ENCODE measurements at places on chromosomes 6 and 20.

DNA sequence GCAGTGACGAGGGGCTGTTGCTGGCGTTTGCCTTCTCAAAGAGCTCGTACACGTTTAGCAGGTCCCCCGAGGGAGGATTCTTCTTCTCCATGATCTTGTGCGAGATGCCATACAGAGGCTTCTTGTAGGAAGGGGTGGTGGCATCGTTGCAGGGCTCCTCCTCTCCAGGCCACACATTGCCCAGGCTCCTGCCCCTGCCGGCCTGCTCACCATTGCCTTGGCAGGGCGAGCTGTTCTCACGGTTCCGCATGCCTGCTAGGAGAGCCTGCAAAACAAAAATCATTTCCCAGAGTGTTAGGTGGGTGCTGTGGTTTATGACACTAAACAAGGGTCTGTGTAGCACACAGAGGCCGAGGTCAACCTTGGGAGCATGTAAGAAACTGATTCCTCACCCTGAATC, 42.7 kb downstream of the MTRES1 start:
- no peak for DNase-seq

DNA sequence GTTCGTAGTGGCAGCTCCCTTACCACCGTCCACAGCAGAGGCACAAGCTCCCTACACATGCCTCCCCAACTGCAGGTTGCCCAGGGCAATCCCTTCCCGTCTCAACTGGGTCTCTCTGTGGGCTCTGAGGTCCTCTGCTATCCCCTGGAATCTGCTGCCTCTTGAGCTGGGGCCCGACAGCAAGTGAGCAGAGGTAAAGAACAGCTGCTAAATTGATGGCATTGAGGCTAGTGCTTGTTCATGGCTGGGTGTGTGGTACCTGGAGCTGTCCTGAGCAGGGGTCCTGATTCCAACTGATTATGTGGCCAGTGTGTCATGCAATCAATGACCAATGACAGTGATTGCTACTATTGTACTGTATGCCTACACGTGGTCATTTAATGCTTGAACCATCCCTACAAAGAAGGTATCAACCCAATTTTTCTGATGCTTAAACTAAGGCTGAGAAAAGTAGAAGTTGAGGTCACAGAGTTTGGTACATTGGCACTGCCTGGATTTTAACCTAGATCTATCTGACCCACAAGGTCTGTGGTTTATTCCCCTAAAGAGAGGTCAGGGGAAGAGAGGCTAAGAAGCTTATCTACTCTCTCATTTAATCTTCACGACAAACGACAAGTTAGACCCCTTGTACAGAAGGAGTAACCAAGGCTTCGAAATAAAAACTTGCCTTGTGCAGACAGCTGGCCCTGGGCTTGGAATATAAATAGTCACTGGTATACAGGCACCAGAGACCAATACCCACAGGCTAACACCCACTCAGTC, 41.1 kb downstream of the HNF4A start:
- no peak for DNase-seq

DNA sequence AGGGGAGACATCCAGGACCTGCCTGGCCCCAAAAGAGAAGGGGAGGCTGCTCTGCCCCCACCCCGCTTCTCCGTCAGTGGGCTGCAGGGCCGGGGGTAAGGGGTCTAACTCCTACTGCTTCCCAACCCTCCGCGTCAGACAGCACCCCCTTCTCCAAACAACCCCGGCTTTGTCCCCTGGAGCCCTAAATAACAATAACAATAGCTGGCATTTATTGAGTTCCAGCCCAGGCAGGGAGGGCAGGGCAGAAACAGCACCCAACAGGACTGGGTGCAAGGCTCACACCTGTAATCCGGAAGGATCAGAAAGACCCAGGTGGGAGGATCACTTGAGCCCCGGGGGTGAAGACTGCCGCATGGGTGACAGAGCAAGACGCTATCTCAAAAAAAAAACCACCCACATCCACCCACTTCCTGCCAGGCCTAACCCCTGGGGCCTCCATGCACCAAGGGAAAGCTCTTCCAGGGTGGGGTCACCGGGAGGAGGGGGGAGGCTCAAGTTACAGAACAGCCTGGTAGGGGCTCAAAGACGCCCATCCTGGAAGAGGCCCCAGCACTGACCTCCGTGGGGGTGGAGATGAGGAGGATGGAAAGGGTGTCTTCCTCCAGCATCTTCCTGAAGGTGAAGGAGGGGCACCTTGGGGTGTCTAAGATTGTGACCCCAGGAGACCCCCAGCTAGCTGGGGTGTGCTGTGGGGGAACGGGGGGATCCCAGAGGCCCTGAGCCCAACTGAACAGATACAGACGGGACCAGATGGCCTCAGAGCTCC, 1.3 kb upstream of the FNDC11 start:
- DNase-seq = no peak

DNA sequence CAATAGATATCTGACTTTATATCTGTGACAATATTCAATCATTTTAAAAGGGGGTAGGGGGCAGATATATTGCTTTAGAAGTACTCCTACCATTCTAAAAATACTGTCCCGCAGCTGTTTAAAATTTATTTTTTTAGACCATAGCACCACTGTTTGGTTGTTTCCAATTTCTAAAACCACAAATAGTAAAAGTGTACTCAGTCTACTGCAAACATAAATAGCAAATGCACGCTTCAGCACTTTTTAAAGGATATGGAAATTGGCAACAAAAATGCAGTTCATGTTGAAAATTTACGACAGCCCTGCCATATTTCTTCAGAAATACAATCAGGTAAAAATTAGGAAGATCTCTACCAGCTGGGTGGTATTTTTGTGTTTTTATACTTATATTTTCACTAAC, 132.0 kb upstream of the RUNX2 start:
- DNase-seq = no peak

- DNase-seq = no peak
These were observed 378.8 kb downstream of the QKI start for GRCh38 chr6:163793011-163793983.

DNA sequence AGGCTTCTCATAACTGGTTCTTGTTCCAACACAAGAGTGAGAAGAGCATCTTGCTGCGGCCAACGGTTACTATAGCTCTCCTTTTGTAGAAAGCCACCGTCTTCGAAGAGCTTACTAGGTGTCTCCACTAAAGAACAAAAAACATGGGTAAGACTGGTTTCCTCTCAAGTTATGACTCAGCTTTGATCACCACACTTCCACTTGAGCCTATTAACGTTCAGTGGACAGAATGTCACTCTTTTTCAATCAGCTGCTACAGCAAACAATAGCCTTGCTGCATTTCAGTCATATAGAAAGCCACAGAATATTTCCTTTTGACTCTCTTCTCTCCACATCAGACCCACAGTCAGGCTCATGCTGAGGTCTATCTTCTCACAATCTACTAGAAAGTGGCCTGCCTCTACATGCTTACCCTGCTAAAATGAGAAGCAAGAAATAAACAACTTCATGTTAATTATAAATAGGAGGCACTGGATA, 243.5 kb upstream of the PREP start:
- no peak for DNase-seq

- DNase-seq = no peak
These were observed 85.7 kb upstream of the CST7 start for GRCh38 chr20:24863356-24863755.

- no peak for DNase-seq
These were observed 36.6 kb upstream of the LTV1 start for GRCh38 chr6:143806282-143807102.

- no peak for DNase-seq
These were observed 108.6 kb upstream of the DUSP22 start for GRCh38 chr6:183668-184067.

DNA sequence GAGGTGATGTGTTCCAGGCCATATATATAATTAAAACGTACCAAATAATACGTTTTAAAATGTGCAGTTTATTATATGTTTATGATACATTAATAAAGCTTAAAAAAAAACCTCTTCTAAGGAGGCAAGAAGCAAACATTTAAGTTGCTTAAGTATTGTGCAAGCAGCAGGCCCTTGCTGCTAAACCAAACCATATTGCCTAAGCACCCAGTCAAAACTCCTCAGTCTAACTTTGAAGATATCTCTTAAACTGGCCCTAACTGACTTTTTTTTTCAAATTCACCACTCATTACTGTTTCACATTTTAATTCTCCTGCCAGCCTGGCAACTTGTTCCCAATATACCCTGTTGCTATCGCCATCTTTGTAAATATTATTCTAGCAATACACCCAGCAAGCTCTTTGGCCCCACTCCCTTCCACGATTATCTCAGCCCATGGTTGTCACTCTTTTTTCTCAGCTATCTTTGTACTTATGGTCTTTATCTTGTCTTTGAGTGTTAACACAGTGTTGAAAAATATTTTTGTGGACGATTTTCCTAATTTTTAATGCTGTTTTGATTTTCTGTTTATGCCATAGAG, 60.9 kb downstream of the C6orf58 start:
- DNase-seq = no peak

DNA sequence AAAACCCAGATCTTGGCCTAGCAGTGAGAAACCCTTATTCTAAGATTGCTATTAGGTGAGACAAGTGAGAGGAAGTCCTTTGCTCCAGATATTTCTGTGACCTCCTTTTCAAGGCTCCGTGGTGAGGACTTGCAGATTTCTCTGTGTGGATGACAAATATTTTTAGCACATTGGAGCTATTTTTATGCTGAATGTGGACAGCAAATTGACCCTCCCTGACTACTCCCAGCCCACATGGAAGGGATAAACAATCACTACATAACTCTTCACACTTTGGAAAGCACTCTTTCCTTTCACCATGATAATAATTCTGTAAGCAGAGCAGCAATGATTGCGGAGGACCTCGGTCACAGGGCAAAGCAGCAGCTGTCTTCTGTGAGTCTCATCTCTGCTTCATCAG, 88.0 kb upstream of the ADGRF1 start:
- DNase-seq = no peak

DNA sequence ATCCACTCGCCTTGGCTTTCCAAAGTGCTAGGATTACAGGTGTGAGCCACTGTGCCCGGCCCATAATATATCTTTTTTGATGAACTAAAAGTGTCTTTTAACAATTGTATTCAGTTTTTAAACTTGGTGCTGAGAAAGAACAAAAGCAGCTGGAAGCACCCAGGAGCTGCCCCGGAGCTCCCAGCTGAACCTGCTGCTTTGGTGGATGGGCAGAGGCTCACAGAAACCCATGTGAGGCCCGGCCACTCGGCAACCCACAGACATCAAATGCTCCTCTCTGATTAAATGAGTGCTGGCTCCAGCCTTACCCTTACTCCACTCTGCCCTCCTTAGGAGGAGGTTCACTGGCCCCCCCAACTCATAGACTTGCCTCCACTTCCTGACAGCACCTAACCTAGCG, 59.4 kb upstream of the FRMD1 start:
- peak; percentile 26 for DNase-seq

DNA sequence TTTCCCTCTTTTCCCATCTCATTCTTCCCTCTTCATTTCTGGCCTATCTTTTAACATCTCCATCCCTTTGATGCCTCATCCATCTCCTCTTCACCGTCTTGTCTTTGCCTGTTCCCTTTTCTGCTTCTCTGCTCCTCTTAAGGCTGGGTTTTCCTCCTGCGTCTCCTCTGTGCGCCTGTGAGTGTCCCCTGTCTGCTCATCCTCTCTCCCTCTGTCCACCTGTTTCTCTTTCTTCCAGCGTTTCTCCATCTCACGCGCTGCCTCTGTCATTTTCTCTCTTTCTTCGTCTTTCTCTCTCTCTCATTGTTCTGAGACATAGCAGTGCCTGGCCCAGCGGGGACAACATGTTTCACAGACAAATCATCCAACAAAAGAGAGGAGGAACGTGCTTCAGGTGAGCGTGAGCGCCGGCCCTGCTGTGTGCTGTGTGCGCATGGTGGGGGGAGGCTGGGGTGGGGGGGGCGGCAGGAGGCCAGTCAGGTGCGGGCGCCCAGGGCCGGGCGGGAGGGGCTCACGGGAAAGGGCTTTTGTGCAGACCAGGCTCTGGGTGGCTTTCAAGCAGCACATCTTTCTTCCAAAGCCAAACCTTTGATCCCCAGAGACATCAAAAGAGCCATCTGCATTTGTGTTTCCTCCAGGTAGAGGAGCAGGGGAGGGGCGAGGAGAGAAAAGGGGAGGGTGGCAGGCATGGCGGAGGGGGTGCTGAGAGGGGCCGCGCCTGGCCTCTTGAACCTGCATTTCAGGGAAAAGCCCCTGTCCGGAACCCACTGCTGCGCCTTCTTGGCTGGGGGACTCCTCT, 121.3 kb downstream of the VEGFA start:
- no peak for DNase-seq

DNA sequence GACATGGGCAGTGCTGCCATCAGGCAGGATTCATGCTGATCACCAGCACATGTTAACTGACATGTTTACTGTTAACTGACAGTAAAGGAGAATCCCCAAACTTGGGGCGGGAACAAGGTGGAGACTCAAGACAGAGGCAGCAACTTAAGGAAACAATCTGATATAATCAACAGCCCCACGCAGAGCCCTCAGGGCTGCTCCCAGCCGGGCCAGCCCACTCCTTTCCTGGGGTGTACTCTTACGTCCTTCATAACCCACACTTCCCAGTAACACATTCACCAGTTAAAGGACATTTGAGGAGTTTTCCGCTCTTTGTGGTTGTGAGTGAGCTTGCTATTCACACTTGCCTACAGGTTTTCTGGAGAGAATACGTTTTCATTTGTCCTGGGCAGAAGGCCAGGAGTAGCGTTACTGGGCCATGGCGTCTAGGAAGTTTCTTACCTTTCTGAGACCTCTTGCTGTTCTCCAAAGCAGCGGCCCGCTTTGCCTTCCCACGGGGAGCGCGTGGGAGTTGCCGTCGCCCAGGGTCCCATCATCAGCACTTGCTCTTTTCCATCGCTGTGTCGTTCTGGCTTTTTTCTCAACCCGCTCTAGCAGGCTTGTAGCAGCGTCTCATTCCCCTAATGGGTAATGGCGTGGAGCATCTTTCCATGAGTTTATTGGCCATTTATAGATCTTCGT, 56.4 kb downstream of the FOXF2 start:
- no peak for DNase-seq

DNA sequence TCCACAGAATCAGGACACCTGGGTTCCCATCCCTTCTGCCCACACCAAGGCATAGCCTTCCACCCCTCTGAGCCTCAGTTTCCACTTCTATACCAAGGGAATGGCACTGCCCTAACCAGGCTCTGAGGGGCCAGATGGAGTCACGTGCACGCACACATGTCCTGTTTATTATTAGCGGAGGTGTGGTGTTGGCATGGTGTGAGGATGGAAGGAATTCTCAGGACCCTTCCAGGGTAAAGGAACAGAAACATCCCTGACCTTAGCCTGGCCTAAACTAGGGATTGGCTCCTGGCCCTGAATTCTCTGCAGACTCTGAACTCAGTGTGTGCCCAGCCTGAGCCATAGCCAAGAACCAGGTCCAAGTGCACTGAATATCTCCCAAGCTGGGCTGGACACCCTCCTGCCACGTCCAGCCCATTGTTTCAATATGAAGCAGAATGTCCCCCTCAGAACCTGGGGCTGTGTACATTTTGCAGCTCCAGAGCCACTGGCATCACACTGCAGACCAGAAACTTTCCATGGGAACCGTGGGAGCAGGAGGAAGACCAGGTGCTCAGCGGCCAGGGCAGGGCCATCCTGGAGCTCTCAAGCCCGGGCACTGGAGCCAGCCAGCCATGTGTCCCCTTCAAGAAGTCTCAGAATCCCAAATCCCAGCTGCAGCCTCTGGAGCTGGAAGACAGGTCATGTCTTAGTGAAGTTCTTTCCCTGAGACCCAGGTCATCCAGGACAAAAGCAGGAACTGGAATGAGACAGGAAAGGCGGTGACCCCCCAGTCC, 208.4 kb downstream of the ANKRD60 start:
- peak; percentile 40 for DNase-seq

- DNase-seq = no peak
These were observed 47.3 kb upstream of the LRFN2 start for GRCh38 chr6:40634429-40634828.

- DNase-seq = no peak
These were observed 339.0 kb downstream of the NRN1 start for GRCh38 chr6:5667737-5668136.

All from right forelimb (tissue), 1 donor.